ENCODE measurements at places on chromosomes 6 and 20.

DNA sequence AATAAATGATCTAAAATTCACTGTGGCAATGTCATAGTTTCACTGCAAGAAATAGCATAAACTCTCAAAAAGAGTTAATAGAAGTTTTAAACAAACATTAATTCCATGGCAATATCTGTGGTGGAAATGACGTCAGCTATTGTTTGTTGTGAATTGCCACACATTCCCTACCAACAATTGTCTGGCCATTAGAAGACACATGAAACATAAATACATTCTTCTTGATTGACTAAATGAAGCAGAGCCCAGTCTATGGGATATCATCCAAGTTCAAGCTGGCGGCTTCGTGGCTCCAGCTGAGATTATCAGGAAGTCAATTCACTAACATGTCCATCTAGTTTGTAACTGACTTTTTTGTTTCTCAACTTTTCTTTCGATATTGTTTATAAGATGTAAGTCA is 369.0 kb downstream of the ARHGAP18 start:
- DNase-seq, result no peak

- no peak for DNase-seq
Measured at GRCh38 chr6:145349950-145350510, 385.3 kb downstream of the EPM2A start.

DNA sequence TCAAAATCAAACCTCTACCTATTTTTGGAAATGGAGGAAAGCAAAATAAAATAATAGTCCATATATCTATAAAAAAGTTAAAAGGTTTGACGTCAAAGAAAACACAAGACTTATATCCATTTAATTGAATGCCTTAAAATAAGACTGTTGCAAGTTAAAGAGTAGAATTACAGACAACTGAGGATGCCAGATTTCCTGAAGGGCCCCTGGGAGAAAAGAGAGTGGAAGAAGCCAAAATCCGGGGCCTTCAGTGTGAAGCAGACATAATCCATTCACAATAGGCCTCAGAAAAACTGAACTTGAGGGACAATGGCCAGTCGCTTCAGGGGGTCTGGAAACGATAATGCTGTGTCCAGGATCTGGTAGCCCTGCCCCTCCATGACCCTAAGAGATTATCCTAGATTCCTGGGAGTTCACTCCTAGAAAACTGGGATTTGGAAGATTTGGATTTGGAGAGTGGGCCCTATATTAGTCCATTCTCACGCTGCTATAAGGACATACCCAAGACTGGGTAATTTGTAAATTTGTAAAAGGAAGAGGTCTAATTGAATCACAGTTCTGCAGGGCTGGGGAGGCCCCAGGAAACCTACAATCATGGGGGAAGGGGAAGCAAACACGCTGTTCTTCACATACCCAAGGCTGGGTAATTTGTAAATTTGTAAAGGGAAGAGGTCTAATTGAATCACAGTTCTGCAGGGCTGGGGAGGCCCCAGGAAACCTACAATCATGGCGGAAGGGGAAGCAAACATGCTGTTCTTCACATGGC is 94.0 kb upstream of the SLC2A12 start:
- no peak for DNase-seq

GRCh38 chr20:61056627-61057442 is 195.2 kb upstream of the CDH4 start:
- DNase-seq, result no peak

- no peak for DNase-seq
Measured at GRCh38 chr6:7373739-7374138, 15.8 kb downstream of the CAGE1 start.

DNA sequence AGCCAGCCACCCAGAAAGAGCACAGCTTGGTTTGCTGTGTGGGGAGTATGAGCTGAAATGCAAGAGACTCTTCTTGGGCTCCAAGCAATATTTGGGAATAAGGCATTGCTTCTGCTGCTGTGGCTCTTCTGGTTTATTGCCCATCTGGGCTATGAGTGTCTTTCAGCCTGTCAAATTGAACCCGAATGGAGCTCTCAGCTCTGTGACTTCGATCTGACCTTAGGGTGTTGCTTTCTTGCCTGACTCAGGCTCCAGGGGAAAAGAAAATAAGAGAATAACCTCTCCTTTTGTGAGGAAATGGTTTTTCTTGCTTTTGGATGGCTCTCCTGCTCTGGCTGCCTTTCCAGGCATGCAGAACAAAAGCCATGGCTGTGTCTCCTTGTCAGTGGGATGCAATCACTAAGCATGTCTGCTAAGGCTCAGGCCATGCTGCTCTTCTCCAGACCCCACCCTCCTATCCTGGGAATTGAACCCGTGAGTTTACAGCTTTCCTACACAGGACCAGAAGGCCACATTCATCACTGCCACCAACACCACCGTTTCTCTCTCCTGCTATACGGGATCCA is 169.4 kb upstream of the JAG1 start:
- DNase-seq, result no peak

DNA sequence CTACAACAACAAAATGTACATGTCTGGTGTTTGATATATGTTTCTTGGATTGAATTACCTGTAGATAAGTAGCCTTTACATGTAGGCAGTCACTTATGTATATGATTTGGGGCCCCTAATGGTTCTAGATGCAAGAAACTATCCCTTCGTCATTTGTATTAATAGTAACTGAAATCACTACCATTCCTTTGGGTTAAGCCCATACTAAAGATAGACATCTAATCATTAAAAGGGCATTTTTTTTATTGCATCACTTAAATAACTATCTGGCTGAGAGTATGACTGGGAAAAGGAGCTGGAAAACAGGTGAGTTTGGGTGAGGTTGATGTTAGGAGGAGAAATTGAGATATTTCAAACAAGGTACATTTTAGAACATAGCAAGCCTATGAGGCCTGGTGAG is 213.5 kb upstream of the PLN start:
- no peak for DNase-seq

DNA sequence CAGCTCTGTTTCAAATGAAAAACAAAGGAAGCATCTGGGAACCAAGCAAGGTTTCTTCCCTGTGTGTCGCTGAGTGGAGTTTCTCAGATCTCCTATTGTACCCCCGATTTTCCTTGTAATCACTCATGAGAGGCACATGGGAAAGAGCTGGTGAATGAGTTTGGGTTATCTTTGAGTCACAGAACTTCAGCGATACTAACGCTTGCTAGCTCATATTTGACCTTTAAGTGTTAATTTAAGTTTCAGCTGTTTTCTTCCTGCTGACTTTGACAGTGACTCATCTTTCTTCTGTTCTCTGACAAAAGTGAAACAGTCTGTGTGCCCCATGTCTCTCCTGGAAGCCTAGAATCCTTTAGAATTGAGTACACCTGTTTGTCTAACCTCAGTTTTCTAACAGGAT is 261.1 kb upstream of the RGS17 start:
- no peak for DNase-seq

GRCh38 chr6:55822005-55822404 is 53.4 kb downstream of the BMP5 start:
- no peak for DNase-seq

DNA sequence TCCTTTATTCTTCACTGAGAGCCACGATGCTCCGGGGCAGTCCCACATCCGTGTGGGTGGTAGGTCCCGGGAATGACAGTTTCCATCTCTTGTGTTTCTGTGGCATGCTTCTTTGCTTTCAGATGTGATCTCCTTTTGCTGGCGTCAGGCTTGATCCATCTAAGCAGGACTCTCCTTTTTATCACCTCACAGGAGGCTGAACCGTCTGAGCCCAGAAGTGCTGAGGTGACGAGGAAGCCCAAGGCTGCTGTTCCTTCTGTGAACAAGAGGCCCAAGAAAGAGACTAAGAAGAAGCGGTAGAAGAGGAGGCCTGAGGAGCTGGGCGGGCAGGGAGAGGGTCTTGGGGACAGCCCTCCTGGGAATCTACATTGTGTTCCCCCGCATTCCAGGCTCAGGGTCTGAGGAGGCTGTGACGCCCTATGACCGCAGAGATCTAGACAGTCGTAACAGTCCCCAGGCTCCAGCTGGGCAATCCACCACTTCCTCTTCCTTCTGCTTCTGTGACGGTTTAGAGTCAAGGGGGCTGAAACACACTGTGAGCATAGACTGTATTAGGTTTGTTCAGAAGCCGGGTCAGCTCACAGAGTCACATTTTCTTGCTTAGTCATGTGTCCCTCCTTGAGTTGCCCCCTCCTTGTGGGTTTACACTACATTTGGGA is 26.8 kb downstream of the MANBAL start:
- peak; percentile 77 for DNase-seq

Measured in GF-D8 (cell line).